ENCODE measurements at places on chromosomes 7 and 10.

DNA sequence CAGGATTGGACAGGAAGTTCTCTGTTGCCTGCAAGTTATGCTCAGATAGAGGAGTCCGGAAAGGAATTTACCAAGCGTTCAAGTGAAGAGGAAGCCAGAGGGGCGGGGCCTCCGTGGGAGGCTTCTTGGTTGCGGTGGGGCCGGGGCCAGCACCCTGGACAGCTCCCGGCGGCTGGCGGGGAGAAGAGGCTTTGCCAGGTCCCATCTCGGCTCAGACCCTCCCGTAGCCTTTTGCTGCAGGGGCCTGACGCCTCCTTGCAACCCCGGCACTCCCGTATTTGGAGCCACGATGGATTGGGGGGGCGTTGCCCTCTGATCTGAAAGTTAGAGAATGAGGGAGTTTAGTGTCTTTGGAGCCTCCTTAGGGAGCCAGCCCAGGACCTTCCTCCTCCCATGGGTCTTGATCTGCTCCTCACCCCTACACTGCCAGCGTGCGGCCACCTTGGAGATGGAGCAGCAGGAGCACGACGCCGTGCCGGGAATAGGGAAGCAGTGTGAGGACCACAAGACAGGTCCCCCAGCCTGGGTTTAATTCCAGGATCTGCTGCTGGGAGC lies 3.1 kb upstream of the SLC18A3 start:
- DNase-seq = peak; percentile 33

GRCh38 chr10:19745672-19746071 lies 70.6 kb upstream of the PLXDC2 start:
- no peak for DNase-seq

GRCh38 chr10:42638821-42639270 lies 476 bp upstream of the ZNF33B start:
- DNase-seq = no peak

DNA sequence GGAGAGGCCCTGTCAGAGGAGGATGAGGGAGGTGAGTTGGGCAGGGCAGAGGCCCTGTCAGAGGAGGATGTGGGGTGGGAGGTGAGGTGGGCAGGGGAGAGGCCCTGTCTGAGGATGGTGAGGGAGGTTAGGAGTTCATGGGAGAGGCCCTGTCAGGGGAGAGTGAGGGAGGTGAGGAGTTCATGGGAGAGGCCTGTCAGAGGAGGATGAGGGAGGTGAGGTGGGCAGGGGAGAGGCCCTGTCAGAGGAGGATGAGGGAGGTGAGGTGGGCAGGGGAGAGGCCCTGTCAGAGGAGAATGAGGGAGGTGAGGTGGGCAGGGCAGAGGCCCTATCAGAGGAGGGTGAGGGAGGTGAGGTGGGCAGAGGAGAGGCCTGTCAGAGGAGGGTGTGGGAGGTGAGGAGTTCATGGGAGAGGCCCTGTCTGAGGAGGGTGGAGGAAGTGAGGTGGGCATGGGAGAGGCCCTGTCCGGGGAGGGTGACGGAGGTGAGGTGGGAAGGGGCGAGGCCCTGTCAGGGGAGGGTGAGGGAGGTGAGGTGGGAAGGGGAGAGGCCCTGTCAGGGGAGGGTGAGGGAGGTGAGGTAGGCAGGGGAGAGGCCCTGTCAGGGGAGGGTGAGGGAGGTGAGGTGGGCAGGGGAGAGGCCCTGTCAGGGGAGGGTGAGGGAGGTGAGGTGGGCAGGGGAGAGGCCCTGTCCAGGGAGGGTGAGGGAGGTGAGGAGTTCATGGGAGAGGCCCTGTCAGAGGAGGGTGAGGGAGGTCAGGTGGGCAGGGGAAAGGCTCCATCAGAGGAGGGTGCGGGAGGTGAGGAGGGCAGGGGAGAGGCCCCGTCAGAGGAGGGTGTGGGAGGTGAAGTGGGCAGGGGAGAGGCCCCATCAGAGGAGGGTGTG lies 73.7 kb downstream of the INPP5A start:
- DNase-seq = no peak

GRCh38 chr7:17524746-17525145 lies 226.3 kb downstream of the AHR start:
- no peak for DNase-seq

DNA sequence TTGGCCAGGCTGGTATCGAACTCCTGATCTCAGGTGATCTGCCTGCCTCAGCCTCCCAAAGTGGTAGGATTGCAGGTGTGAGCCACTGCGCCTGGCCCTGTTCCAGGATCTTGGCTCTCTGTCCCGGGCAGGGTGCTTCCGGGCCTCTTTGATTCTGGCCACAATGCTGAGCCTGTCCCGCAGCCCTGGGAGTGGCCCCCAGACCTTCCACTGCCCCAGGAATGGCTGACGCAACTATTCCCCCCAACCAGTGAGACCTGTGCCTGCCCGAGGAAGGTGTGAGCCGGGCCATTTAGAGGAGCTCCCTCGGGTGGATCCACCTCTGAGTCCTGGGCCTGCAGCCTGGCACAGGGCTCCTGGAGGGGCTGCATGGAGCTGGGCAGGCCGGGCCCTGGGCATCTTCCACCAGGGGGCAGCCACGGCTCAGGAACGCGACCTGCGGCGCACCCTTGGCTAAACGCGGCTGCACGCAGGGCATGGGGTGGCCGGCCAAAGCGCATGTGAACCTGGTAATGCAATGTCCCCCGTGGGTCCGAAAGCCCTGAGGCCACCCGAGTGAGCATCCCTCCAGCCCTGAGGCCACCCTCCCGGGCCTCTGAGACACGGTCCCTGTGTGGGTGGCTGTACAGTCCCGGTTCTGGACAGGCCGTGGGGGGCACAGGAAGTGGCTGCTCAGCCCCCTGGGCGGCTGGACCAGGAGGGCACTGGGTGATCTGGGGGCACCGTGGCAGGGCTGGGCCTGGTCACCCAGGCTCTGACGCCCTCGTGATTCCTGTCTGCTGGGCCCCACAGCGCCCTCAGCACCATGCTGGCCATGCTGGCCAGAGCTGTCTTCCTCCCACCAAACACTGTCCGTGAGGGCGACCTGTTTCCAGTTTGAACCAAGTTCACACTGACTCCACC lies 24.8 kb downstream of the GRIFIN start:
- DNase-seq = peak; percentile 76

Measured in CD14-positive monocyte (primary cell).